ENCODE measurements at places on chromosomes 2 and 18.

GRCh38 chr18:67199993-67200617, 316.4 kb downstream of the DSEL start:
- DNase-seq: peak; percentile 2

DNA sequence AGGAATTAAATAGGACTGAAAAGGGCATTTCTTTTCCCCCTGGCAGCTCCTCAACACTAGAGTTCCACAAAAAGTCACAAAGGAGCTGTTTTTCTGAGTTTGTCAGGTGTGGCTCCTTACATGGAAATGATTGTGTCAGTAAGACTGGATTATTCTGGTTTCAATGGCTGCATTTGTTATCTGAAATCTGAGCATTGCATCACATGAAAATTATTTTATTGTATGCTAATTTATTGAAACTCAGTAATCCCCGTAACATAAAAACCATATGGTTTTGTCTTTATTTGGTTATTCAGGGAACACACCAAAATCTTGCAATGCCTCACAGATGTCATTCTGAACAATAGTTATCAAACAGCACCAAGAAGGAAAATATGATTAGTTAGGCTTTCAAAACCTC, 439.7 kb upstream of the TNP1 start:
- DNase-seq: no peak

DNA sequence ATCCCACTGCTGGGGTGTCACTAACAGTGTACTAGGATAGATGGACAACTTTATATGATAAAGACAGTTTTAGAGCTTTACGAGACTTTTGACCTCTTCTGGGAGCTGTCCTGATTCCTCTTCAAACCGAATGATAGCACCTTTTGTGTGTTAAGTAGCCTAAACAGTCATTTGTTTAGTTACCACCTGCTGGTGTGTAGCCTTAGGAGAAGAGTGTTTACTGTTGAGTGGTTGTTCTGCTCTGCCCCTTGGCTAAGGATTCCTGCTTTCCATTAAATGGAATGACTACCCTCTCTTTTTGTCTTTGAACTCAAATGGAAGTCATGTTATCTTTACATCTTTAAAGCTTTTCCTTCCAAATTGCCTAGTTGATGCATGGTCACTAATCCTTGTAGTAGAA, 28.0 kb upstream of the MGAT5 start:
- no peak for DNase-seq

- DNase-seq: no peak
Observed at GRCh38 chr2:98027538-98027937, 31.8 kb upstream of the TMEM131 start.

DNA sequence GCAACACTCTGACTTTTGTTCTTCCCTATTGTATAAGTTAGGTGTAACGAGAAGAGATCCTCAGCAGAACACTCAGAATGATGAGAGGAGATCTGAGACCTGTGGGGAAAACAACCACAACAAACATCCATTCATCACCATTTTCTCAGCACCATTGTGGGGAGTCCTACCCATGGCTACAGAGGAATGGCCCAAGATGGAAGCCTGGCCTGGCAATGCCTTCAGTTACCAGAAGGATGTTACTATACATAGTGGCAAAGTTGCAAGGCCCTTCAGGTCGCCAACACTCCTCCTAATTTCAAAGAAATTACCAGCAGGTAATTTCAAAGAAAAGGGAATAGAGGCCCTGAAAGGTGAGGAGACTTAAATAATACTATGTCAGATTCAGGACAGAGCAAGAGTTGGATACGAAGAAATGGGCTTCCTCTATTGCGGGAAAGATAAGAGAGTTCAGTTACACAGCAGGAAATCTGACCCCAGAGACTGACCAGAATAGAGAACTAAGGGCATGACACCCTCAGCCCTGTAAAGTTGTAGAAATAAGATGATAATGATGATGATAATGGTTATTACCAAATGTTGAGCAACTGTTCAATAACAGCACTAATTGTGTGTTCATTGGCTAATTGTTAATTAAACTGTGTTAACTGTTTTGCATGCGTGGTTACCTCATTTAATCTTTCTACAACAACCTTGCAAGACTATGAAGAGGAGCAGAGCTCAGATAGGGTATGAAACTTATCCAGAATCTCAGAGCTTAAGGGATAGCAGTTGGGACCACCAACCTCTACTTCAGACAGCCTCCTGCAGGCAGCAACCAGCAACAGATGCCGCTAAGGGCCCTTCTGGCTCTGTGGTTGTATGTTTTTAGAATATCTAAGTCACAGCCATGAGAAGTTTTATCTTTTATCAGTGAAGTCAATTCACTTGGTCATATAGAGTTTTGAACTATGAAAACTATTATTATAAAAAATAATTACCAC, 37.5 kb downstream of the DHRS9 start:
- DNase-seq: no peak

DNA sequence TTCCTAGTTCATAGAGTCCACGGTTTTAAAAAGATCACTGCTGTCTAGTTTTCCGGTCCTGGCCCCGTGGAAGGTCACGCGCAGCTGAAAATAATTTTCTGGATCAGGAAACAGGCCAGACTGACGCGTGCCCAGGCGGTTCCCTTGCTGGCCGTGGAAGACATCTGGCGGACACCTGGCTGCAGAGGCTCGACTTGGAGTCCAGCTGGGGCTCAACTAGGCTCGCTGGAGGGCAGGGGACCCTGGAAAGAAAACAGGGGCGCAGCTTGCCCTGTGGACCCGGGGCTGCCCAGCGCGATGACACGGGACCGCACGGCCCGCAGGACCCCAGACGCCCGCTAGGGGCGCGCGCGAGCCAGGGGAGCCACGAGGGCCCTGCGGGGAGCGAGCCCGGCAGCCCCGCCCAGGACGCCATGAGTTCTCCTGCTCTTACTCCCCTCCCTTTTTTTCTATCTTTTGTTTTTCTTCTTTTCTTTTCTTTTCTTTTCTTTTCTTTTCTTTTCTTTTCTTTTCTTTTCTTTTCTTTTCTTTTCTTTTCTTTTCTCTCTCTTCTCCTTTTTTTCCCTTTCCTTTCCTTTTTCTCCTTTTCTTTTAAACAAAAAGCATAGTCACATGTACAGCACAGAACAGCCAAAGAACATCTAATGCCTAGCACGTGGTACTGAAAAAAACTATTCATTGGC, 43.2 kb upstream of the UBE2F start:
- no peak for DNase-seq

DNA sequence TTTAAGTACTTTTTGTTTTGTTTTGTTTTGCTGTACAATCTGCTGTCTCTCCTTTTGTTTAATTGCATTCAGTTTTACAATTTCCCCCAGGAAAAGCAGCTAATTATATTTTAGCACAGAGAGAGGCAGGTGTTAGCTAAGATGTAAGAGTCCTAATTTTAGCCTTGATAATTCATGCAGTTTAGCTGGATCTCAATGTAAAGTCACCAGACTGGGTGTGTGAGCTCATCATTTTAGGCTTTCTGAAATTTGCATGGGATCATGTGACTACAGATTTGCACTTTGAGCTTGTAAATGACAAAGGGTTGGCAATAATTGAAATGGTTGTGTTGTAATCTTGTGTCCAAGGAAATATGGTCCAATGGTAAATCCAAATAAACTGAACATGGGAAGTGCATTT, 68.5 kb downstream of the ETAA1 start:
- DNase-seq: no peak

- no peak for DNase-seq
Observed at GRCh38 chr2:82000606-82001005, 1696.1 kb upstream of the LRRTM1 start.

DNA sequence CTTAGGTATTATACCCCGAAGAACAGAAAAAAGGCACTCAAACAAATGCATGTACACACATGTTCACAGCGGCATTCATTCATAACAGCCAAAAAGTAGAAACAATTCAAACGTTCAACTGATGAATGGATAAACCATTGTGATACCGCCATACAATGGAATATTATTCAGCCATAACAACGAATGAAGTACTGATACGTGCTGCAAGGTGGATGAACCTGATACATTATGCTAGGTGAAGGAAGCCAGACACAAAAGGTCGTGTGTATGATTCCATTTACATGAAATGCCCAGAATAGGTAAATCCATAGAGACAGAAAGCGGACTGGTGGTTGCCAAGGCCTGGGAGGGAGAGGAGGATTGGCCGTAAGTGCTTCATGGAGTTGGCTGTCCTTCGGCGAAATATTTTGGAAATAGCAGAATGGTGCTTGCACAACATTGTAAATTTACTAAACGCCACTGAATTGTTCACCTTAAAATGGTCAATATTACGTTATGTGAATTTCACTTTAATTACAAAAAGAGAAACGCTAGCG, 750 bp upstream of the RMP24 start:
- peak; percentile 47 for DNase-seq

DNA sequence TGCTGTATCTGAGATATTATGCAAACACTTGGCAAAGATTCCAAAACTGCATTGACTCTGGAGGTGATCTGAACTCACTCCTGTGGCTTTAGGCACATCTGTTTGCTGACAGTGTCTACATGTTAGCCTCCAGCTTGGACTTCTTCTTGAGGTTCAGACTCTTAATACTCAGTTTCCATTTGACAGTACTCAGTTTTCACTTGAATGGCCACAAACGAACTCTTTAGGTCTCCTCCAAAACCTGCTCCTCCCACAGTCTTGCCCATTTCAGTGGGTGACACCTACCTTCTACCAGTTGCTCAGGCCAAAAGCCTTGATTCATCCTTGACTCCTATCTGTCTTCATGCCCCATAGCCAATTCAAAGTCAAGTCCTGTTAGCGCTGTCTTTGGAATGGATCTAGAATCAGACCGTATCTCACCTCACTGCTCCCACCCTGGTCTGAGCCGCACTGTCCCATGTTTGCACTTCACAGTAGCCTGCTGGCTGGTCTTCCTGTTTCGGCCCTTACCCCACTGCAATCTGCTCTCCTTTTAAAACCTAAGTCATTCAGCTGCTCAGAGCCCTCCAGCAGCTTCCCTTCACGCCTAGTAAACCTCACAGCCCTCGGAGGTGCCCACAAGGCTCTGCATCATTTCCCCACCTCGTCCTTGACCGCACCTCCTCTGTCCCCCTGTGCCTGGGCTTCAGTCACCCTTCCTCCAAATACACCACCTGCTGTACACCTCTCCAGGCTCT, 10.5 kb downstream of the ATG16L1 start:
- DNase-seq: no peak

- no peak for DNase-seq
Observed at GRCh38 chr2:64607381-64608304, 46.1 kb downstream of the SERTAD2 start.

- DNase-seq: no peak
Observed at GRCh38 chr2:235311044-235311443, 182.8 kb upstream of the AGAP1 start.

DNA sequence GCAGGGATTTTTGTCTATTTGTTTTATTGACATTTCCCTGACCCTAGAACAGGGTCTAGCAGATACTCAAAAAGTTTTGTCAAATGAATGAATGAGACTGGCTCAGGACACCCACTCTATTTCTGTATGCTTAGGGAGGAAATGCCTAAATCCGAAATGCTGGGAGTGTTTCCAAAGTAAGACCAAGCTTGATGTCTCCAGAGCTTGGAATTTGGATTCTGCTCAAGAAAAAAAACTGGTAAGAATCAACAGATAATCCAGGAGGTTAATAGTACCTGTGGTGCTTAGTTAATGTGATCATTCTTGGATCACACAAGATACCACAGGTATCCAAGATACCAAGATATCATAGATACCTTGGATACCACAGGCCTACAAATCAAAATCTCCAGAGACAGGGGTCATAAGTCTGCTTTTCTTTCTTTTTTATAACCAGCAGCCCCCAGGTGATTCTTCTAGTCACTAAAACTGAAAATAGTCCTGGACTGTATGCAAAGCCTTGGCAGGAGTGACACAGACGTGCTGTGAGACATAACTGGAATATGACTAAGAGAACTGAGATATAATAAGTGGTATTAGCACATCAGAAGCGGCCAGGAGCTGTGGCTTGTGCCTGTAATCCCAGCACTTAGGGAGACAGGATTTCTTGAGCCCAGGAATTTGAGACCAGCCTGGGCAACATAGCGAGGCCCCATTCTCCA, 39.9 kb upstream of the SP3 start:
- DNase-seq: no peak

DNA sequence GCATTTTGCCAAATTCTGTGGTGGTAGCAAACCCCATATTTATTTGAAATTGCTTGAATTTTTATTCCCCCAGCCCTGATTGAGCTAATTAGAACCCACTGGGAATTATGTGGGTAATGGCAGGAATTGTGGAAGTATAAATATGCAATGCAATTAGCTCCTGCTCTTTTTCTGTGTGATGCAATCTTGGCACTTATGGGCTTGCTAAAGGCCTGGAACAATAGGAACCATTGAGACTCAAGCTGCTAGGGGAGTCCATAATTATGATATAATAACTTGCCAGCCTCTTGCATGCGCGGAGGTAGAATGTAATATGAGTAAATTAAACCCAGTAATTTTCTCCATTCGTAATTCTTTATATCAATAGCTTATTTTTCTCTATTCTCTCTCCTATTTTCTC, 267.6 kb upstream of the THSD7B start:
- DNase-seq: no peak

DNA sequence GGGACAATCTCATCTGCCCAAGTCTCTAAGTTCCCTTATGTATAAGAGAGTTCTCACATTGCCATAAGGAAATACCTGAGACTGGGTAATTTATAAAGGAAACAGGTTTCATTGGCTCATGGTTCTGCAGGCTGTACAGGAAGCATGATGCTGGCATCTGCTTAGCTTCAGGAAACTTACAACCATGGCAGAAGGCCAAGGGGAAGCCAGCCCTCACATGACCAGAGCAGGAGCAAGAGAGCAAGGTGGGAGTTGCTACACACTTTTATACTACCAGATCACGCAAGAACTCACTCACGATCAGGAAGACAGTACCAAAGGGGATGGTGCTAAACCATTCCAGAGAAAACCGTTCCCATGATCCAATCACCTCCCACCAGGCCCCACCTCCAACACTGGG, 73.9 kb downstream of the PRKRA start:
- no peak for DNase-seq

DNA sequence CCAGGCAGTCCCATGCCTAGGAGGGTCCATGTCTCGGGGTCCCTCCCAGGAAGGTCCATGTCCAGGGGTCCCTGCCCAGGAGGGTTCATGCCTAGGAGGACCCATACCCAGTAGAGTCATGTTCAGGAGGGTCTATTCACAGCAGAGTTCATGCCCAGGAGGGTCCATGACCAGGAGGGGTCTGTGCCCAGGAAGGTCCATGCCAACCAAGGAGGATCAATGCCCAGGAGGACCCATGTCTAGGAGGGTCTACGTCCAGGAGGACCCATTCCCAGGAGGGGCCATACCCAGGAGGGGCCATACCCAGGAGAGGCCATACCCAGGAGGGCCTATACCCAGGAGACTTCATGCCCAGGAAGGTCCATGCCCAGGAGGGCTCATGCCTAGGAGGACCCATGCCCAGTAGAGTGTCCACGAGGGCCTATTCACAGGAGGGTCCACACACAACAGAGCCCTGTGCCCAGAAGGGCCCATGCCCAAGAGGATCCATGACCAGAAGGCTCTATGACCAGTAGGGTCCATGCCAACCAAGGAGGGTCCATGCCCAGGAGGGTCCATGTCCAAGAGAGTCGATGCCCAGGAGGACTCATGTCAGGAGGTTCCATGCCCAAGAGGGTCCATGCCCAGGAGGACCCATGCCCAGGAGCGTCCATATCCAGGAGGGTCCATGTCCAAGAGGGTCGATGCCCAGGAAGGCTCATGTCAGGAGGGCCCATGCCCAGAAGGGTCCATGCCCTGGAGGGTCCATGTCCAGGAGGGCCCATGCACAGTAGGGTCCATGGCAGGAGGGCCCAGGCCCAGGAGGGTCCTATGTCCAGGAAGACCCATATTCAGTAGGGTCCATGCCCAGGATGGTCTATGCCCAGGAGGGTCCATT, 10.1 kb downstream of the GPR35 start:
- DNase-seq: no peak

GRCh38 chr2:95359501-95359930, 43.0 kb upstream of the FAHD2A start:
- DNase-seq: no peak

GRCh38 chr2:191012845-191013681, 908 bp downstream of the STAT1 start:
- no peak for DNase-seq
